H1 (cell line): ENCODE measurements at places on chromosomes 2 and 18.

GRCh38 chr2:173298536-173299097, 56.1 kb upstream of the CDCA7 start:
- no peaks in the 10 kb centered on the region for H3K27me3 ChIP-seq
- H3K4me3 ChIP-seq, result no peak overlapping the region
- no peak overlapping the region for H3K27ac ChIP-seq
- H3K4me1 ChIP-seq, result no peaks in the 10 kb centered on the region
- DNase-seq, result no peak

DNA sequence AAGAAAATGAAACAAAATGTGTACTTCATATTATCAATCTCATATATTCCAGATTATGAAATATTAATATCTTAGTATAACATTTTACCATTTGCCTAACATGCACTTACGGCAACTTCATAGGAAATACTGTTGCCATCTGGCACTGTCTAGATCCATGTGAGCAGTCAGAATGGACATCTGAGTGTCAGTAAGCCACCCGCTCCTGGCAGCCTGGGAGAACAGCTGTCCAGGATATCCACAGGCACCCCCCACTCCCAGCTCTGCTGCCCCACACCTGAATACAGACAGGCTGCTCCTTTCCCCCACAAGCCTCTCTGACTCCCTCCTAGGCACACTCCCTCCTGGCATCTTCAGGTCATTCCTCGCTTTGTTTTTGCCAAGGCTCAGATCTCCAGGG, 127.0 kb downstream of the GAREM1 start:
- no peaks in the 10 kb centered on the region for H3K36me3 ChIP-seq
- H3K27me3 ChIP-seq, result no peaks in the 10 kb centered on the region

- H3K4me3 ChIP-seq, result no peak overlapping the region
- H3K27me3 ChIP-seq, result no peaks in the 10 kb centered on the region; the same call in 1 of the 2 replicates
- H3K4me1 ChIP-seq, result peaks cover 7% of the 10 kb centered on the region
These were observed 18.4 kb downstream of the GPR55 start for GRCh38 chr2:230906471-230907230.

GRCh38 chr2:46065152-46065551, 232.1 kb upstream of the EPAS1 start:
- no peak overlapping the region for H3K4me3 ChIP-seq

GRCh38 chr2:10402653-10403215, 45.4 kb downstream of the ODC1 start:
- no peak overlapping the region for H3K4me3 ChIP-seq
- no peak overlapping the region for H3K27ac ChIP-seq
- no peaks in the 10 kb centered on the region for H3K27me3 ChIP-seq
- no peak for DNase-seq

DNA sequence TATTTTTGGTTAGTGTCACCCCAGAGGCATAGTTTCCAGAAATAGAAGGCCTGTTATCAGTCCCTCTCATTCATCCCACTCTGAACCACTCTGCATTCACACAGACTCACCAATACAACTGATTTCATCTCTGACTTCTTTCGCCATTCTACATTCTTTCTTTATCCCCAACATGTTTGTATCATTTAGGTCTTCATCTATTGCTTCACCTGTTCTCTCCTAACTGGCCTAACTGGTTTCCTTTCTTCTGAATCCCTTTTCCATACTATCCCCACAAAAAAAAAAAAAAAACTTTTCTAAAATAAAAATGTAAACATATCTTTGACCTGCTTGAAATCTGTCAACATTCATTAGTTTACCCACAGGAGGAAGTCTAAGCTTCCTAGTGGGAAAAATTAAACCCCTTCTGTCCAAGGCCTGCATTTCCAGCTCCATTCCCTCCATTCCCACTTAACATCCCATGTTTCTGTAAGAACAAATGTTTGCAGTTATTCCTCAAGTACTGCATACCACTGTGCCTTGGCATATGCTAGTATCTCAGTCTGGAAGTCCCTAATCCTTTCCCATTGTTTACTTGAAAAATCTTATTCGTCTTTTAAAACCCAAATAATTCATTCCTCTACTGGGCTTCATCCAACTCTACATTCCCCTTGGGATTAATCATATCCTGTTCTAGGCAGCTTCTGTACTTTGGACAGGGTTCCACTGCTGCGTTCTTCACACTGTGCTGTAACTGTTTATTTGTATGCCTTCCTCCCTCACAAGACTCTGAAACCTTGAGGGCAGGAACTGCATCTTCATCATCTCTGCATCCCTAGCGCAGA, 68.5 kb downstream of the FIGN start:
- no peak overlapping the region for H3K27ac ChIP-seq
- no peak overlapping the region for H3K4me3 ChIP-seq
- H3K36me3 ChIP-seq, result no peaks in the 10 kb centered on the region
- H3K4me1 ChIP-seq, result peaks cover 2% of the 10 kb centered on the region; the same call in 1 of the 2 replicates
- H3K27me3 ChIP-seq, result no peaks in the 10 kb centered on the region
- DNase-seq, result no peak

DNA sequence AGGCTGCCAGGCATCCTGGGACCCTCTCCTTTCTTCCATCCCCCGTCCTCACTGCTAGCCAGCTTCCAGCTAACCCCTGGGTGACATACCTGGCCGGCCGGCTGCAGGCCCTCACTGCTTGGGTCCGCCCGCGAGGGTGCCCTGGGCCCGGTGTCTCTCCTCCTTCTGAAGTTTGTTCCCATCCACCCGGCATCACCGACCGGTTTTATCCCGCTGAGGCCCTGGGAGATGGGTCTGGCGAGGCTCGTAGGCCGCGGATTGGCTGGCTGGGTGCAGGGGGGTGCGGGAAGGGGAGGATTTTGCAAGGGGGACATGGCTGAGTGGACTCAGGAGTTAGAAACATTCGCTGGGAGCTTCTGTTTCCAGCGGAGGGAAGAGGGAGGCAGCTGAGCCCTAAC, at the start of gene PAX8:
Gene PAX8 (minus strand): TSS at position 180 of the 398 bp plus-strand sequence. CDS start 527 bp downstream, outside the sequence.
- peaks cover 81% of the 10 kb centered on the region for H3K27me3 ChIP-seq
- peaks cover 13% of the 10 kb centered on the region for H3K4me1 ChIP-seq
- no peak for DNase-seq
- H3K27ac ChIP-seq, result no peak within 1 kb of the TSS
- no peaks in the 10 kb centered on the region for H3K36me3 ChIP-seq

DNA sequence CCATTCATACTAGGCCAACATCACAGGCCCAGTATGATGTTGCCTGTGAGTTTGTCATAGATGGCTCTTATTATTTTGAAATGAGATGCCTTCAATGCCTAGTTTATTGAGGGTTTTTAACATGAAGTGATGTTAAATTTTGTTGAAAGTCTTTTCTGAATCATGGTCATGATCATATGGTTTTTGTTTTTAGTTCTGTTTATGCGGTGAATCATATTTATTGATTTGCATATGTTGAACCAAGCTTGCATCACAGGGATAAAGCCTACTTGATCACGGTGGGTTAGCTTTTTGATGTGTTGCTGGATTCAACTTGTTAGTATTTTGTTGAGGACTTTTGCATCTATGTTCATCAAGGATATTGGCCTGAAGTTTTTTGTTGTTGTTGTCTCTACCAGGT, 195.8 kb upstream of the FN1 start:
- no peaks in the 10 kb centered on the region for H3K36me3 ChIP-seq
- H3K4me3 ChIP-seq, result no peak overlapping the region
- H3K27me3 ChIP-seq, result no peaks in the 10 kb centered on the region
- no peaks in the 10 kb centered on the region for H3K4me1 ChIP-seq
